ENCODE measurements at places on chromosomes 6 and 20.

- no peak for DNase-seq
Observed at GRCh38 chr6:52642368-52642767, 28.5 kb upstream of the TMEM14A start.

GRCh38 chr20:57193094-57193493 lies 73.3 kb downstream of the BMP7 start:
- no peak for DNase-seq

- no peak for DNase-seq
Observed at GRCh38 chr6:108862479-108863191, 14.4 kb downstream of the ARMC2 start.

GRCh38 chr20:19654921-19655320 lies 103.1 kb upstream of the RIN2 start:
- no peak for DNase-seq

GRCh38 chr6:1037430-1038202 lies 274.3 kb upstream of the FOXQ1 start:
- no peak for DNase-seq

DNA sequence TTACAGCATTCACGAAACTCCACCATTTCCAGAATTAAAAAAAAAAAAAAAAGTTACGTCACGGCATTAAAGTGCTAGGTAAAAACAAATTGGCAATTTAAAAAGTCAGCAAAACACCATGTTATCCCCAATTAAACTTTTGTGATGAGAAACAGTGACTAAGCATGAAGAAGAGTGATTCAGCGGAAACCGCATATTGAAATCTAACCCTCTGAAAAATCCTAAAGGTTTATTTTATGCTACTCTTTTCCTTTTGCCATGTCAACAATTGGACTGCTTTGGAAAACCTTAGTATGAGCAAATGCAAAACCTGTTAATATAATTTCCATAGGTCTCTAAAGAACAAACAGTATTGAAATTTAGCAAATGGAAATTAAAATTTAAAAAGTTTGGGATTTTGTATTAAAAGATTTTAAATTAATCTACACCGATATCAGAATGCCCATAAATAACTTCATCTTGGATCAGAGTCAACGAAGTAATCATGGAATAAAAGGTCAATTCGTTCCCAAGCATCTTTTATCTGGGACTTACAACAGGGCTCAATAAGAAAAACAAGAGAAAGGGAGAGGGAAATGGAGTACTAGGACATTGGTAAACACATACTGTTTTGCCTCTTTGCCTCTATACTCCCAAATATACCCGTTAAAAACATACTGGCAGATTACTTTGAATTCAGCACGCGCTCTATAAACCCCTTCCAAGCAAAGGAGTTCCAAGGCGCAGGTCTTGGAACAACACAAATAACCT lies 1.1 kb downstream of the FBXO30 start:
- no peak for DNase-seq

- DNase-seq, result no peak
Observed at GRCh38 chr6:104396077-104396476, 463.6 kb downstream of the HACE1 start.

DNA sequence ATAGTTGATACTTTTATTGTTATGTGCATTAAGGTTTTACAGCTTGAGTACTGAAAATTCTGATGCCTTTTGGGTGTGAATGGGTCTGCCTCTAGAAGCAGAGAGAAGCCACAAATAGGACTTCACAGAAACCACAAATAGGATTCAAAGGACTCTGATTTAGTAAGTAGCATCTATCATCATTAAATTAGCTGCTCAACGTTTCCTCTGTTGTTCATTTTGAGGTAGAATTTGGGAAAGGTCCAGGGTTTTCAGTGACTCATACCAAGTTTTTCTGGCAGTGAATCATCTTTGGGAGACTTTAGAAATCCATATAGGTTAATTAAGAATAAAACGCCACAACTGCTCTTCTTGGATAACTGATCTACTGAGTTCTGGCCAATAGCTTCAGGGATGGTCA lies 105.1 kb downstream of the PHF3 start:
- no peak for DNase-seq

- no peak for DNase-seq
Observed at GRCh38 chr6:63530182-63530581, 42.1 kb upstream of the LOC128125822 start.

DNA sequence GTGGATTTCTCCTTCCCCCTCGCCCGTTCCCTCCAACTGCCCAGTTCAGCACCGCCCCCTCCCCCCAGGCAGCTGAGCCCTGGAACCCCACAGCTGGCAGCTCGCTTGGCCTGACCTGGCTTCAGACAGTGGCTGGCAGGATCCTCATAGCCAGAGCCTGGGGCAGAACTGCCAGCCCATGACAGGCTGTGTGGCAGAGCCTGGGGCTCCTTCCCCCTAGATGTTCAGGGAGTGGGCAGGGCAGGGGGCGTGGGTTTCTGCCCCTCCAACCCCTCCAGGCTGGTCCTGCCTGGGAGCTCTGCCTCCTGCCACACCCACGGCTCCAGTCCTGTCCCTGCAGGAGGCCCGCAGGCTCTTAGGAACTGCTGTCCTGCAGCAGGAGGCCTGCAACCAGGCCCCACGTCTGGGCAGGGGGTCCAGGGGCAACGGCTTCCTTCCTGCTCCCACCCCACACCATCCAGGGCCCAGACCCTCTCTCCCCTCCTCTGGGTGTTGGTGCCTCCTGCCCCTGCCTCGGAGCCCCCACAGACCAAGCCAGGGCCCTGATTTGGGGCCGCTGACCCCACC lies 9.6 kb upstream of the KCNQ2 start:
- no peak for DNase-seq

DNA sequence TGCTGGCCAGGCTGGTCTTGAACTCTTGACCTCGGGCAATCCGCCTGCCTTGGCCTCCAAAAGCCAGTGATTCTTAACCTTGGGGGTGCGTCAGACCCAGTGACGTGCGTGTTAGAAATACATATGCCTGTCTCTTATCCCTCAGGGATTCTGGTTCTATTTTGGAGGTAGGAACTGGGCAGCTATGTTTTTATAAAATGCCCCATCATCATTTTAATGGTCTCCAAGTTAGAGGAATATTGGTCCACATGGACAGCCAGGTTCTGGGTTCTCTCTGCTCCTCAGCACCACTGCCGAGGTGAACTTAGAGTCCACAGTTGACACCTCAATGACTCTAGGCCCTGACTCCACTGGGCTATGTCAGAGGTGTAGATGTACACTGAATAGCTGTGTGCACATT lies 352.7 kb downstream of the SMOC2 start:
- DNase-seq, result no peak

DNA sequence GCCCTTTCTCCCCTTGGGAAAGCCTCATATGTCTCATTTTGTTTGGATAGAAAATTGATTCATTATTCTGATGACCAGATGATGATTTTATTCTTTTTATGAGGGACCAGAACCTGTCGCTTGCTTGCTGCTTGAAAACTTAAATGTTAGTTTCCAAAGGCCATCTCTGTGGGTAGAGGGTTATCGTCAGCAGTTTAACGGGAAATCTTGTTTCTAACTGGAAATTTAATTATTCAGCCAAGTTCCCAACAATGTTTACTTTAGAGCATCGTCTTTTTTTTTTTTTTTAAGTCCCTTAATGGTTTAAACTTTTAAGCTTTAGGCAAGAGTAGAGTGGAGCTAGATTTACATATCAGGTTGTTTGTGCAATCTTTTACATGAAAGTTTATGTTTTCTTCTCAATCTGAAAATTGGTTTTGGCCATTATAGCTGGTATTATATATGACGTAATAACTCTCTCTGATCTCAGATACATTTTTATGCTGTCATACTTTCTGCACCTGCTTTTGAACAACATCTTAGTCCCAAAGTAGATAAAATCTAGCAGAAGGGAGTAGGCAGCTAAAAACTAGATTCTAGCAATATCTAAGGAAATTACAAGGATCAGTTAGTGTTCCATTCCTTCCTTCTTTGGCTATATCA lies 93.9 kb downstream of the FOXO3 start:
- no peak for DNase-seq

DNA sequence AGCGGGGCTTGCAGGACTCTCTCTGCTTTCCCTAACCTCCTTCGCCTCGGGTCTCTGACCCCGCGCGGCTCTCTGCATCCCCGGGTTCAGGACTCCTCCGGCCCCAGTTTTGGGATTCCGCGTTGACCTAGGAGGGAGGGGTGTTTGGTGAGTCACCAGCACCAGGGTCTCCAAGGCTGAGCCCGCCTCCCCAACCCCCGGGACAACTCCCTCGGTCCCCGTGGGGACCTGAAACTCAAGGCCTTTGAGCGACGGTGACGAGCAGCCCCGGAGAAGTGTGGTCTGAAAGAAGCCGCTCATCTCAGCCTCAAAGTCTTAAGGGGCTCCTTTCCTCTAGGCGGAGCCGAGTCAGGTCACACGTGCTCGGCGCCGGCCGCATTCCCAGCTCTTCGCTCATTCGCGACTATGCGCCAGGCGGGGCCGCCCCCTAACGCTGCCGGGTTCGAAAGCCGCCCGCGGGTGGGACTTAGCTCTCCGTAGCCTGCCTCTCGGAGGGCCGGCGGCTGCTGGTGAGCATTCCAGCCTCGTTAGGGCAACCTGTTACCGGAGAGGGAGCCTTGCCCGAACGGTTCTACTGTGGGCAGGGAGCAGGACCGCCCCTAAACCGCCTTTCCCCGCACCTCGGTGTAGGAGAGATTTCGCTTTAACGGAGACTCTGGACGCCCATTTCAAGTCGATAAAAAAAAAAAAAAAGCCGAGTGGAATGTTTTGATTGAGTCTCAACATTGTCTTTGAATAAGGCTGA lies 3.0 kb upstream of the PRDM13 start:
- no peak for DNase-seq

DNA sequence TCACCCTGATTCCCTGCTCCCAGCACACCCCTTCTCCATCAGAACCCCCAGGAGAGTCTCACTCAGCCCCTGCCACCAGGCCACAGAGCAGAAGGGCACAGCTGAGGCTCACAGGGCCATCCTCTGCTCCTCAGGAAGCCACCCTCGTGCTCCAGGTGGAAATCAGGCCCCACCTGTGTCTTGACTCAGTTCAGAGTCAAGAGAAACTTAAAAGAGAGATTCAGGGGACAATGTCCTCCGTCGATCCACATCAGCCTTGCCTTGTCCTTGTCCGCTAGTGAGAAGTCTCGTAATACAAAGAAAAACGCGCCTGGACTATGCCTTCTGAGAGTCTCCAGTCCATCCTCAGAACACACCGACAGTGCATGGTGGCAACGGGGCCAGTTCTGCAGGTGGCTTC lies 114.6 kb downstream of the SYNDIG1 start:
- no peak for DNase-seq

GRCh38 chr6:466564-466963 lies 75.0 kb downstream of the IRF4 start:
- no peak for DNase-seq

- no peak for DNase-seq
Observed at GRCh38 chr20:4112481-4113421, 97.4 kb upstream of the RNF24 start.

DNA sequence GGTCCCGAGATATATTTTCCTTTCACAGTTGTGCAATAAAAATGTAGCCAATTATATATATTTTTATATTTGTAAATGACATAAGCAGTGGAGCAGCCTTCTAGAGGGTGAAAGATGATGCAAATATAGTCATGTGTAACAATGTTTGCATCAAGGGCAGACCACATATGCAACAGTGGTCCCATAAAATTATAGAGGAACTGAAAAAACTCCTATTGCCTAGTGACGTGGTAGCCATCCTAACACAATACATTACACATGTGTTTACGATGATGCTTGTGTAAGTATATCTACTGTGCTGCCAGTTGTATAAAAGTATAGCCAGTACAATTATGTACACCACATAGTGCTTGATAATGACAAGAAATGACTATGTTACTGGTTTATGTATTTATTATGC lies 162.8 kb downstream of the ZFAND3 start:
- DNase-seq, result no peak

GRCh38 chr6:106165885-106166485 lies 79.8 kb downstream of the PRDM1 start:
- no peak for DNase-seq

GRCh38 chr20:56964901-56965300 lies 301.5 kb downstream of the BMP7 start:
- no peak for DNase-seq

DNA sequence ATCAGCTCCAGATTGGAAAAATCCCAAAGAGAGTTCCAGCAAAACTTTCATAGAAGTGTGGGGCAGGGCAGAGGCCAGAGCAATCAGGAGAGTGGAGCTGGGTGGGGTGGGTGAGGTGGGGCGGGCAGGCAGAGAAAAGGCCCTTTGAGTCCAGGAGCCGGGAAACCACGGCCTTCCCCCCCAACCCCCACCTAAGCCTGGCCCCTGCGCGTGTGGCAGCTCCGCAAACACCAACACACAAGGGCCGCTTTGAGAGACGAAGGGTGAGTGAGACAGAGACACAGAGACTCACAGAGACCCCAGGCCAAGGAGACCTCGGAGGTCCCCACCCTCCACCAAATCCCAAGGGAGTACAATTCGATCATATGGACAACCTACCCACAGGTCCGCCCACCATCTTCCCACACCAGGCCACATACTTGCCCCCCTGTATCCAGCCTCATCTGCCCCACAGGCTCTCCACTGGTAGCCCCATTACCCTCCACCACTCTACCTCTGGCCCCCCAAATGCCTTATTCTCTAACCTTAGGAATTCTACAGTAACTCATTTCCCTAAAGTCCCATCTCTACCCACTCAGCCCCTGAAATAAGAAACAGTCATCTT lies 1.7 kb downstream of the COL11A2 start:
- DNase-seq, result no peak
